ENCODE measurements at places on chromosomes 11 and 22. TPM values are rescaled to one million over a fixed set of nuclear protein-coding genes. Genes with fewer than 3 reads are reported as not detected.

DNA sequence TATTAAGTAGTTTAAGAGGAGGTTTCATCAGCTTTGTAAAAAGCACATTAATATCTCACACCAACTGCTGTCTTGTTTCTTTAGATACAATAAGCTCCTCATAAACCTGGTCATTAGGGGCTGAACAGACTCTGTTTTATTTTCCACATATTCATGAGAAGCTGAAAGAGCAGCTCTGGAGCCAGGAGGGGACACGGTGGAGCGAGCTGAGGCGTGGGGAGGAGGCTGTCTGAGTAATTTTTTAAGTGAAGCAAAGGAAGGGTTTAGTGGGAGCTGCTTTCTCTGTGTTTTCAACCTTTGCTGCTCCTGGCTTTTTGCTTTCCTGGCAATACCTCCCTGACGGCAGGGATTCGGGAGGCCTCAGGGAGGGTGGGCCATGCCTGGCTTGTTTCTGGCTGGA is 67.0 kb upstream of the EIF3D start:
- no peak for DNase-seq

- no peak for DNase-seq
These were observed 68.6 kb downstream of the PKNOX2 start for GRCh38 chr11:125233116-125233515.

DNA sequence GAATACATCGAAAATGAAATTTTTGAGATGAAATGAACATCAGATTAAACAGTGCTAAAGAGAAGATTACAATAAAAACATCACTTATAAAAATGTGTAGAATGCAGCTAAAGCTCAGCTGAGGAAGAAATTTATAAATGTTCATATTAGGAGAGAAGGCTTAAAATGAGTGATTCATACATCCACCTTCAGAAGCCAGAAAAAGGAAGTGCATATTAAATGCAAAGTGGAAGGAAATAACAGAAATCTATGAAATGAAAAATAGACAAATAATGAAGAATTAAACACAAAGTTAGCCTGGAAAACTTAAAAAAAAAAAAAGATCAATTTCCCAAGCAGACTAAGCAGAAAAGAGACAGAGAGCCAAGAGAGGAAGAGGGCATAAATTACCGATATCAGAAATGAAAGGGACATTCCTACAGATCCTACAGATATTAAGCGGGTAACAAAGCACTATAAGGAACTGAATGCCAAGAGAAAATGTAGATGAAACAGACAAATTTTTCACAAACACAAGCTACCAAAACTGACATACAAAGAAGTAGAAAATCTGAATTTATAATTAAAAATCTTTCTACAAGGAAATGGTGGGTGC is 7.2 kb upstream of the MOB2 start:
- no peak for DNase-seq

- DNase-seq: no peak
These were observed 40.6 kb downstream of the MPPED2 start for GRCh38 chr11:30545507-30545906.

DNA sequence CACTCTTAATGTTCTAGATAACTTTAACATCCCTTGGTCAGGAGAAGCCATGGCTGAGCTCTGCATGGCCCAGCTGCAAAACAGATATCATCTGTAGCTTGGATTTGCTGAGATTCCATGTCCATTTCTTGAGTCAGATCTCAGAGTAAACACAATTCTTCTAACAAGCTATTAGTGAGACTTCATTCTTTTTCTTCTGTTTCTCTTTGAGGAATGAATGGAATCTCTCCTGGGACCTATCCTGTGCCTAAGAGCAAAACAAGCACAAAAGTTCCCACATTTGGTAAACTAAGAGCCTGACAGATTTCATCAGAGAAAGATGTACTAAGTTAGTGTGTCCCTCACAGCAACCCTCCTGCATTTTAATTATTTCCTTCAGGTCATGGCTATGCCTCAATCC is 142.8 kb downstream of the MAML2 start:
- DNase-seq: no peak

- DNase-seq: no peak
These were observed 131.3 kb downstream of the CHST1 start for GRCh38 chr11:45534132-45534531.

DNA sequence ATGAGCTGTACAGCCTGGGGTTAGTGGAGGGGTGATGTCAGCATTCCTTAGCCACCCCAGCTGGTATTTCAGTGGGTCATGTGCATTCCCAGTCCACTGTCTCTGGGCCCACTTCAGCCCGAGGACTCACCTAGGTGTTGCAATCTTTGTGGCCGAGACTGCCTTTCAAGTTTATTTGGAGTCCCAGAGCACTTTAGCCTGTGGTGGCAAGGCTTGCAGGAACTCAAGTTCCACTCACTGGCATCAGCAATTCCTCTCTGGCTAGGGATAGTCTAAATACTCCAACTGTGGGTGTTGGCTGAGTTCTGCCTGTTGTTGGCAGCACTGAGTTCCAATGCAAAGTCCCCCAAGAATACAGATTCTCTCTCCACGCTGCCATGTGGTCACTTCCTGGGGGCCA is 191.6 kb upstream of the PGR start:
- DNase-seq: no peak

UPK3A gene
- total RNA-seq: not detected

MMP12 gene
- total RNA-seq: not detected

MYO7A gene
- total RNA-seq: 0.24 TPM

MS4A2 gene
- total RNA-seq: not detected

CSF2RB gene
- total RNA-seq: 8.9 TPM
